ENCODE measurements at places on chromosomes 13 and 19. TPM values are rescaled to one million over a fixed set of nuclear protein-coding genes. Genes with fewer than 3 reads are reported as not detected.

GARIN5B gene
- not detected for polyA plus RNA-seq

ALKBH6 gene
- 25.8 TPM for polyA plus RNA-seq

ZNF888 gene
- polyA plus RNA-seq: 5.7 TPM

ZNF709 gene
- not detected for polyA plus RNA-seq

IZUMO4 gene
- 22.3 TPM for polyA plus RNA-seq

PCDH20 gene
- not detected for polyA plus RNA-seq

FPR3 gene
- 0.58 TPM for polyA plus RNA-seq

SPC24 gene
- polyA plus RNA-seq: 6.5 TPM

CALR3 gene
- not detected for polyA plus RNA-seq

SLC6A16 gene
- polyA plus RNA-seq: 2.5 TPM

KIR2DL4 gene
- 0.18 TPM for polyA plus RNA-seq

SLAIN1 gene
- polyA plus RNA-seq: 9.5 TPM

SHANK1 gene
- polyA plus RNA-seq: 0.15 TPM
